MG63 (cell line): ENCODE measurements at places on chromosomes 16 and 17. TPM values are rescaled to one million over a fixed set of nuclear protein-coding genes. Genes with fewer than 3 reads are reported as not detected.

Gene GDPD3
- 0.43 TPM in 1 of 2 replicates, not detected in the other for total RNA-seq

Gene DYNLL2
- 10.2 and 12.8 TPM in 2 replicates for total RNA-seq

Gene NGFR
- 3.4 and 3.6 TPM in 2 replicates for total RNA-seq

Gene GP1BA
- total RNA-seq, result not detected in 2 replicates

Gene SLC5A2
- total RNA-seq, result not detected in 2 replicates

Gene BTBD17
- not detected in 2 replicates for total RNA-seq

Gene SCARF1
- not detected in 2 replicates for total RNA-seq

Gene CCL8
- total RNA-seq, result not detected in 2 replicates

Gene TVP23C
- total RNA-seq, result 5.7 and 8.8 TPM in 2 replicates

Gene ZNF785
- 11.4 and 15.7 TPM in 2 replicates for total RNA-seq

Gene C17orf67
- total RNA-seq, result 0.63 TPM in 1 of 2 replicates, not detected in the other

DNA sequence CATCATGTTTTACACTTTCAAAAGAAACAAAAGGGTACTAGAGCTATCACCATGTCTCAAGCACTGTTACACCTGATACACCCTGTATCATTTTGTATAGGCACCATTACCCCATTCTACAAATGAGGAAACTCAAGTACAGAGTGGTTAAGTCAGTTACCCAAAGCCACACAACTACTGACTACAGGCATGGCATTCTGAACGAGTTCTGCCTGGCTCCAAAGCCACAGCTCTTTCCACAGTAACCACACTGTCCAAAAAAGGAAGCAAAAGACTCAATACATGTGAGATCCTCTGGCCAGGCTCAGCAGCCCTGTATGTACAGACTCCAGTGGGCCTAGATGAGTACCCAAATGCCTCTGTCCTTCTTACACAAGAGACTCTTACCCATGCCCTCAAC, 4.7 kb downstream of the DYNC1LI2 start:
- no peak for DNase-seq

GRCh38 chr17:34154961-34155730, 99.9 kb upstream of the CCL2 start:
- no peak for DNase-seq

- no peak for DNase-seq
Observed at GRCh38 chr17:37086948-37087347, 138.2 kb downstream of the AATF start.

GRCh38 chr17:63701456-63701820, 1.5 kb upstream of the LIMD2 start:
- DNase-seq, result no peak

DNA sequence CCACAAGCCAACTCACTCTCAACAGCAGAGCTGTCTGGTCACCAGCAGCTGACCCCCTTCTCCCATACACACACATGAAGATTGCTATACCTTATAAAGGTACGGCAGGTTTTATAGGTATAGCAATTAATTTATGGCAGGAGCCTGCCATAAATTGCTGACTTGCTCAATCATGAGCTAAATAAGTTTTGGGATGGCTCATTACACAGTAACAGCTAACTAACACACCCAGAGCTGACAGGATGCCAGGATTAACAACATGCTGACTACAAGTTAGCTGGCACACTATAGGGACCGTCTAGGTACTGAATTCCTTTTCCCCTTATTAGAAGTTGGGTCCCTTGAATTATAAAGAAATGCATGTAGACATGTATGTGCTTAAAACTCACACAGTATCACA, 150.3 kb upstream of the KCNJ18 start:
- DNase-seq, result no peak

DNA sequence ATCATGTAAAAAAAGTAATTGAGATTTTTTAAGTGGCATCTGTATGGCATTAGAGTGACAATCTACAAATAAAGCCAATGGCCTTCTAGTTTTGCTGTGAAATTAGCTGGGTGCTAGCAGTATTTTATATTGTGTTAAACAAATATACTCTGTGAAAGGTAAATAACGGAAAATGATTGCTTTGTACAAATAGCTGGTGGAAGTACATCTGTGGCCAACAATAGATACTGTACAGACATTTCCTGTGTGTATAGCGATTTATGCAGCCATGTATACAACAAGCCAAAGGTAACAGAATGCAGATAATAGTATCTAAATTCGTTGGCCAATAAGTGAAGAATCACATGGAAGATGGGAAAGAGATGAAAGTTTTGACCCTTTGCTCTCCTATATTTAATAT, 26.6 kb downstream of the IQCK start:
- no peak for DNase-seq

DNA sequence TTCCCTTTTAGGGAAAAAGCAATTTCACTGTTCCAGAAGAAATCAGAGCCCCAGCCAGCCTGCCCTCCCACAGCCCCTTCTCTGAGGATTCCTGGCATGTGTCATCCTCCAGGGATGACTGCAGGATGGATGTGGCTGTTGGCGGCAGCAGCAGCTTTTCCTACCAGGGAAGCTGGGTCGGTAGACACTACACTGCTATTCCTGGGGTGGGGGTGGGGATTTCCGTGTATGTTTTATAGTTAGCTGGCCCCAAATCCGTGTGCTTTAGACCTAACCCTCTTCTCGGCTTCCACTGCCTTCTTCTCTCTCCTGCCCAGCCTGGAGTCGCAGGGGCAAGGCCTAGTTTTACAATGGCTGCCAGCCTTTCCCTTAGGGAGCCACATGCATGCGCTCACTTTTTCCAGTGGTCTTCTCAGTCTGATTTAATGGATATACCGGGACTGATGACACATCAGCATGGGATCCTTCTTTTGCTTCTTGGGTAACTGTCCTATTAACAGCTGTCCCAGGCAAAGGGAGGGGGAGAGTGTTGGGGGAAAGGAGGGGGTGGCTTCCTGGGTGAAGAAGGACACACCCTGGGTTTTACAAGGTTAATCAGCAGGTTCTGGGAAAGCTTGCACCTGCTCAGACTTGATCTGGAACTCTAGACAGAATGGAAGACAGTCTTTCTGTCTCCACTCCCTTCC, 2.7 kb upstream of the NFE2L1 start:
- no peak for DNase-seq

DNA sequence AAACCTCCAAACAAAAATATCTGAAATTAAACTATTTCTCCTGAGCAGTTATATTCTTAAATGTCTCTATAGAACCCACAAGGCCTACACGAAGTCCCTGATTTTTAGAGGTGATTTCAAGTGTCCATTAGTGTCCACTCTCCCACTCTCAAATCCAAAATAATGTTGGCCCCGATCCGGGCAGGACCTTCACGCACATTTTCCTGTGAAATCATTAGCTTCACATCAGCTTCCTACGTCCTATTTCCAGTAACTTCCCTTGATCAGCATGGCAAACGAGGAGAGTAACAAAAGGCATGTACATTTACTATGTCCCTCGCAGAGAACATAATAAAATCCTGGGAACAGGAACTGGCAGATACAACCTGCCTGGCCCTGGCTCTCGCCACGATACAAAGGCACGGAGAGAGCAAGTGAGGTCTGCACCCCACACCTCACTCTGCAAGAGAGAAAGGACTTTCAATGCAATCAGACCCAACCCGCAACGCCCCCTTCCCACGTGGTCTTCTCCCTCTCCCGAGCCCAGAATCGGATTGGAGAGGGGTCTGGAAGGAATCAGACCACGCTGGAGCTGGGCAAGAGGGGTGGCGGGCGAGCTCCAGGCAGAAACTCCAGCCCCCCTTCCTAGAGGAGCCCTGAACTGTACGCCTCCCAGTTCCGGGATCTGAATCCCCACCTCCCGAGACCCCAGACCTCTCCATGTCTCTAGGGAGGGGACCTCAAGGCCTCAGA, 17.5 kb upstream of the C17orf78 start:
- peak; percentile 76 for DNase-seq

- DNase-seq, result no peak
Observed at GRCh38 chr16:15620611-15621195, 22.3 kb downstream of the MARF1 start.

GRCh38 chr16:3183445-3184139, 4.4 kb upstream of the OR1F1 start:
- peak; percentile 61 for DNase-seq

GRCh38 chr17:59634632-59635541, 15.2 kb downstream of the CLTC start:
- no peak for DNase-seq

DNA sequence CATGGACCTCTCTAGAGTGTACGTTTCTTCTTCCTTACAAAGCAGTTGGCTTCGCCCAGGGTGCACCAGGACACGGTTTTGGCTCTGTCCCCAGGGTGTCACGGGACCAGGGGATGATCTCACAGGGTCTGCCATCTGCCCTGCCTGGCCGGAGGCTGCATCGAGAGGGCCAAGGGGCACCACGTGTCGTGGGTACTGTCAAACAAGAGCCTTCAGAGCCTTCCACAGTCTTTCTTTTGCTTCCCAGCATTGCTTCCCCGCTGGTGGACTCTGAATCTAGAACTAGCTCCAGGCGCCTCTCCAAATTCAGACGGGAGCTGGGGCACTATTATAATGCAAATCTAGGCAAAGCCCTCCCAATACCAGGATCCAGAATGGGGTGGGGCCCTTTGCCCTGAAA, 47.9 kb downstream of the MAPT start:
- DNase-seq, result peak; percentile 82

- no peak for DNase-seq
Observed at GRCh38 chr16:14263011-14263410, 191.9 kb downstream of the MRTFB start.

DNA sequence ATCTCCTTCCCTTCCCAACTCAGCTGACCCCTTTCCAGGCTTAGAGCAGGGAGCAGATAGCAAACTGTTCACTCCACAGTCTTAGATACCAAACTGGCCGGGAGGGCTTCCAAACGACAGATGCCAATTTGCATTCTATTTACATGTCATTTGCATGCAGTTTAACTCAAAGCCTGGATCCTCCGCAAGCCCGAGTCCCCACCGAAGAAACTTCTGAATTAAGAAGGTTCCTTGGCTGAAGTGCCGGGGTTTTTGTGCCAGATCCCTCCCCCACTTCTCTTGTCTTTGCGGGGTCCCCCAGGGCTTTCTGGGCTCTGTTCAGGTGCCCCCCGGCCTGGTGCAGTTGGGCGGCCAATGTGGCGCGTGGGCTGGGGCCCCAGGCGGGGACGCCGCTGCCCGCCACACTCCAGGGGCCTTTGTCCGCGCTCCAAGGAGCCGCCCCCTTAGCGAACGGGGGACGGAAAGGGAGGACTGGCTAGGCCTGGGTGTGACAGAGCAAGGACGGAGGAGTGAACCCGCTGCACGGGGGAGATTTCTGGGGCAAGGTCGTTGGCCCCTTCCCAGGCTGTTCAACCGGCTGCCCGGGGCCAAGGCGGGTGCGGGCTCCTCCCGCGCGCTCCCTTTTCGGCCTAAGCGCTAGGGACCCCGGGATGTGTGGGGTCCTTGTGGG, 1.2 kb downstream of the GPRC5B start:
- DNase-seq, result no peak

DNA sequence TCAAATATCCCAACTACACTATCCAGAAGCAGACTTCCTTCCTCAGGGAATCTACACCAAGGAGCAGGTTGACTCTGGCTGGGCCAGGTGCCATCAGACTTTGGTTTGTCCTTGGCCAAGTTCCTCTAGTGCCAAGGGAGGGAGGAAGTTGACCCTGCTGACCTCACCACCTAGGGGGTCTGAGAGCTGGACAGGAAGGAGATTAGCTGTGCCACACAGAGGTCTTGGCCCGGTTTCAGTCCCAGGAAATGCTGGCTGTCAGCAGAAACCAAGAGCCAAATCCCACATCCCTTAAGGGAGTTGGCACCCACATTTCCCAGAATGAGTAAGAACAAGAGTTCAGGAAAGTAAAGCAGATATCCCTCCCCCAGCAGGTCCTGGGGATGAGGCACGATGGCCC, 178.2 kb downstream of the SALL1 start:
- DNase-seq, result peak; percentile 47
